Activated T-cell treated with anti-CD3 and anti-CD28 coated beads, Interleukin-2, amount 50 U/mL, for 4 hours (primary cell): ENCODE measurements at places on chromosomes 7 and 10. TPM values are rescaled to one million over a fixed set of nuclear protein-coding genes. Genes with fewer than 3 reads are reported as not detected.

- DNase-seq = no peak
These were observed 124.5 kb downstream of the CXCL12 start for GRCh38 chr10:44260286-44260928.

DNA sequence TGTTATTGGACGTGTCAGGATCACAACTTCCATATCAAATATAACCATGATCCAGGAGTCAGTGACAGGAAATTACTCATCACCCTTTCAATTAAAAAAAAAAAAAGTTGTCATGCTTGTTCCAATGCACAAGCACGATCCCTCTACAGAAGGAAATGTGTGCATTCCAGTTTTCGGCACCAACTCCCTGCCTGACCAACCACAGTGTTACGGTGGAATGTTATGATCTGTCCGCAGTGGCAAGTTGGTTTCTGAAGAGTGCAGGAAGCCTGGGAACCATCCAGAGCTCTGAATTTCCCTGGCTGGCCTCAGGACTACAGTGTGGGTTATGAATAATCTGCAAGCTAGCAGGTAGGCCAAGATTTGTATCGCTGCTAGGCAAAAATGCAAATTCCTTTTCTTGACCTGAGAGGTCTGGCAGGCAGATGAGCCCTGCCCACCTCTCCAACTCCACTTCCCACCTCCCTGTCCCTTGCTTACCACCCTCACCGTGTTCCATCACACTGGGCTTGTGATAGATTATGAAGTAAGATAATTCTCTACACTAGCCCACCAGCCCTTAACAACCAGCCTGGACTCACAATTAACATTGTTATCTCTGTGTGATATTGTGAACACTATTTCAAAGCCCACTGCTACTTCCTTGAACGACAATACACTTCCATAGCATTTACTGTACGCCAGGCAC, 20.4 kb downstream of the FRMPD2 start:
- DNase-seq = no peak

GRCh38 chr10:123390874-123391273, 236.7 kb downstream of the BUB3 start:
- DNase-seq = no peak

Gene HYAL4
- not detected for total RNA-seq

DNA sequence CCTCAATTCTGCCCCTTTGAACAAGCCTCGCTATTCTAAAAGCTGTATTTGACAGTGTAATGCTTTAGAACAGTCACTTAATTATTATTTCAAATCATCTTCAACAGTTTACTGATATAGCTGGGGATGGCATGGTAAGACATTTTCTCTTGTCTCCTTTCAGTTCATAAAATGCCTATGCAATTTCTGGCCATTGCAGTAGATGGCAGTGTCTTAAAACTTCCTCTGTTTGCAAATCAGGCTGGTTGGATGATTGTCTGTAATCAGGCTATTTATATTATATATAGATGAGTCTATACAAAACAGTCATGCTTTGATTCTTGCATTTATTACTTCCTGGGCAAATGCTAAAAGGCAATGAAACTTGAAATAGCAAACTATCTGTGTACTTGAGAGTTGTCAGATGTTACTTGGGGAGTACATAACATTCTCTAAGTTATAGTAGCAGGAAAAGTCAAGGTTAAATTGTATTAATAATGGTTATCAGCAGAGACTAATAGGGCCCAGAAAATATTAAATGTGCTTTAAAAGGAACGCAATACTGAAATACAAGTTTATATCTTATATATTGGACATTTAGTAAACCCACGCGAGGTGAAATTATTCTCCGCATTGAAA, 55.5 kb upstream of the LHFPL3 start:
- DNase-seq = no peak

- DNase-seq = no peak
These were observed 15.1 kb upstream of the RET start for GRCh38 chr10:43061760-43062159.

GRCh38 chr7:143460271-143460979, 17.2 kb downstream of the TAS2R60 start:
- DNase-seq = no peak

- DNase-seq = no peak
These were observed 310.2 kb downstream of the TNS3 start for GRCh38 chr7:47271749-47272148.

DNA sequence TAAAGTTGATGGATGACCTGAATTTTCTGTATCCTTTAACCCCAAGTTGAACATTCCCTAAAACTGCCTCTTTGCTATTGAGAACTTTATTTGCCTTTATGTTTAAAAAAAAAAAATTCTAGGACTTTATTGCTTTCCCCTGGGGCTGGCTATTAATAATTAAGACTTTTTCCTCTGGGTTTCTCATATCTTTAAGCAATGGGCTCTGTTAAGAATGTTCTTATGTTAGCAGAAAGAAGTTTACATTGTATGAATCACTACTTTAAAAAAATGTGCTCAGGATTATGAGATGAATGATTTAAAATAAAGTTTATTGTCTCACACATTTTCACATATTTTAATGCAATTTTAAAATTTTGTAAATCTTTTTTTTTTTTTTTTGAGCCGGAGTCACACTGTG, 19.5 kb downstream of the TAX1BP1 start:
- no peak for DNase-seq

Gene GDF10
- total RNA-seq = 0.43 TPM

Gene SPDYE8
- not detected for total RNA-seq

- no peak for DNase-seq
These were observed 436.0 kb downstream of the PAXIP1 start for GRCh38 chr7:154566877-154567276.

DNA sequence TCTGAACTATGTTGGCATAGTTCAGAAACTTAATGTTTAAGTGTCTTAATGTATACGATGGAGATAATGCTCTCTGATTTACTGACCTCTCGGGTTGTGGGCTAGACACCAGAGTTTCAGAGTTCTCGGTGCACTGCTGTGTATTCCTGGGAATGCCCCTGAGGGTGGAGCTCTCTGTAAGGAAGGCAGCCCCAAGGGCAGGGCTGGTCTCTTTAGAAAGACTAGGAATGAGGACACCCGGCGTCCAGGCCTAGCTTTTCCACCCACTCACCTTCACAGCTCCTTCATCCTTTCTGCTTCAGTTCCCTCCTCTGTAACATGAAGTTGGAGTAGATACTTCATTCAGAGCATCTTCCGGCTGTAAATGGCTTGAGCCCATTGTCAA, 536.6 kb upstream of the GALNT17 start:
- no peak for DNase-seq

DNA sequence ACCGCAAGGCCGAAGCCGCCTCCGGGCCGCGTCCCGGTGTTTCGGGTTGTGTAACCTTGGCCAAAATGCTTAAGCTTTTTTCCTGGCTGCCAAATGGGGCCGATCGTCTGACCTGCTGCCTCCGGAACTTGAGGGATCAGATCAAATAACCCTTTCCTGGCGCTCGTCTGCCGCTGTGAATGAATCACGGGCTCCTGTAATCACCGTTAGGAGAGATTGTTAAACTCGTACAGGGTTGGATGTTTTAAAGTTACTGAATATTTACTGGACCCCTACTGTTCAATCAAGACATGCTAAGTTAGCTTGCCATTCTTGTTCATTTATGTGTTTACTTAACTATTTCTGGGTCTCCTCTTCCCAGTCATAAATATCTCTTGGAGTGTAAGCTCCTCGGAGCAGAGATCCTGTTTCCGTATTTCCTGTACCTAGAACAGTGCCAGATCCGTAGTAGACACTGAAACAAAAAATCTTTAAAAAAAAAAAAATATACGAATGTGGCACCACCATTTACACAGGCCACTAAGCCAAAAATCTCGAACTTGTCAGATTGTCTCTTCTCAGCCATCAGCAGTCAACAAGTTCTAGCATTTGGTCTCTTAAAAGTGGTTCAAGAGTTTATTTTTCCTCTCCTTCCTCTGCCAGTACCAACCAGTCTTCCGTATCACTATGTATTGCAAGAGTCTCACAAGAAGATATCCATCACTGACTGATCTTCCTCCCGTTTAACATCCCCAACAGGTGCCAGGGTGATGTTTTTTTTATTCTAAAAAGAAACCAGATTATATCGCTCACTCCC, 650 bp upstream of the TM9SF3 start:
- DNase-seq = peak; percentile 54

Gene GCC1
- total RNA-seq = 19.1 TPM

GRCh38 chr7:102415685-102416225, 17.6 kb upstream of the ORAI2 start:
- DNase-seq = peak; percentile 28

Gene MEOX2
- total RNA-seq = not detected

DNA sequence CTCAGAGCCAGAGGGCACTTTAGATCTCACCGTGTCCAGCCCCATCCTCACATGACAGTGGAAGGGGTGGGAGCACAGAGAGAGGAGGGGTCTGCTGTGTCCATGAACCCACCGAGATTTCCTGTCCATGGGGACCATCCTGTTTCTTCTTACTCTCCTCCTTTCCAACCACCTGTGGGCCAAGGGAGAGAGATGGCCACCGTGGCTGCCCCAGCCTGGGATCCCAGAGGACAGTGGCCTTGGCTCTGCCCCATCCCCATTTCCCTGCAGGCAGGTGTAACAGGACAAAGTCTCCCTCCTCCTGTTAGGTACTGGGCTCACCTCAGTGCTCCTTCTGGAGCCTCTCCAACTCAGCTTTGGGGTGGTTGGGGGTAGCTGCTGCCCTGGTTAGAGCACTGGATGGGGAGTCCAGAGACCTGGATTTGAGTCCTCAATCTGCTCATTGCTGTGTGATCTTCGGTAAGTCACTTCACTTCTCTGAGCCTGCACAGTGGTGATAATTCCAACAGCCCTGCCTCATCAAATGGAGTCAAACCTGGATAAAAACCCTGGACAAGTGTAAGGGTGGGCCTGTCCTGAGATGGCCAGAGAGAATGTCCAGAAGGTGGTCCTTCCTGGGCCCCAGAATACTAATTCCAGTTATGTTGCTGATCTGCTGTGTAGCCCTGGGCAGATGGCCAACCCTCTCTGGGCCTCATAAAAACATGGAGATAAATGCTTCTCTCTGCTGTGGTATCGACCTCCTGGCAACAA, 17.8 kb upstream of the PCBD1 start:
- no peak for DNase-seq

DNA sequence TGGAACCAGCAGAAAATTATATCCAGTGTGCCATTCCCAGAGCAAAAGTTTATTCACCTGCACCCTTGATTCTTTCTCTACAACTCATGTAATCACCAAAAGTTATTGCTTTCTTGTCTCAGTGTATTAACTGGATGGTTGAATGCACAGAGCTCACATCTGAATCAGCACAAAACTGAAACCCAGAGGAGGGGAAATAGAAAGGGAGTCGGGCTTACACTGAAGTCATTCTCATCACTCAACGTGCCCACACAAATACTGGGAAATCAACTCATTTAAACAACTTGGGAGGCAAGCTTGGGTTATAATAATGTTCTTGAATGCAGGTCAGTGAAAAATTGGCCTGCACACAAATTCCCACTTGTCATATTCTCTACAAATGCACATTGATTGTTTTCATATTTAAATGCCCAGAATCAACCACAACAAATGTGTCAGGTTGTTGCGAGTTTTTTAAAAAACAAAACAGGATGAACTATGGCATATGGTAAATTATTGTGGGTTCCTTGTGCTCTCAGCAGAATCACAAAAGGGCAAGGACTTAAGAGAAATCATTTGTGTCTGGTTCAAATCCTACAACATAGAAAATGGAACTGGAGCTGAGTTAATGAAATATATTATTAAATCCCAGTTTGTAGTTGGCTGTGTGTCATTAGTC, 125.9 kb upstream of the NOBOX start:
- DNase-seq = no peak

DNA sequence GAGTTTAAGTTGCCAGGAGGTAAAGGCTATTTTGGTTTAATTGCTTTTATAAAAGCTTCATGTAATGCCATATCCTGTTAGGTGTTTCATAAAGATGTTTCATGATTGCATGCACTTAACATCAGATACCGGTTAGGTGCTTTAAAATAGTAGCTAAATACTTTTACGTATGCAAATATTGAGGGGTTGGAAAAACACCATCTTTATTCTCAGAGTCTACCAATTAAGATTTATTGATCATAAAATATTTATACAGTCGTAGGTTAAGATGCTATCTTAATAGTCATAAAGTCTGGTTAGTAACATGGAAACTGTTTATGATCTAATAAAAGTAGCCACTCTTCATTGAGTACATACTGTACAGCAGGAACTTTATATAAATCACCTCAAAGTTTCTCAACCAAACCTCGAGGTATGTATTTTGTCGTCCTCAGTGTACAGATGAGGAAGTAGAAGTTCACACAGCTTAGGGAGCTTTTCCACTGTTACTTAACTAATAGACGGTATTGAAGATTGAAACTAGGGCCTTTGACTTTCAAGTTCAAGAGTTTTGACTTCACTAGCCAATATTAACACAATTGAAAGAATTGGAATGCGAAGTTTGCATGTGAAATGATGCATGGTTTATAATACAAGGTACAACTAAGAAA, 897.1 kb downstream of the GATA3 start:
- DNase-seq = no peak

Gene CYP17A1
- total RNA-seq = 1.9 TPM

DNA sequence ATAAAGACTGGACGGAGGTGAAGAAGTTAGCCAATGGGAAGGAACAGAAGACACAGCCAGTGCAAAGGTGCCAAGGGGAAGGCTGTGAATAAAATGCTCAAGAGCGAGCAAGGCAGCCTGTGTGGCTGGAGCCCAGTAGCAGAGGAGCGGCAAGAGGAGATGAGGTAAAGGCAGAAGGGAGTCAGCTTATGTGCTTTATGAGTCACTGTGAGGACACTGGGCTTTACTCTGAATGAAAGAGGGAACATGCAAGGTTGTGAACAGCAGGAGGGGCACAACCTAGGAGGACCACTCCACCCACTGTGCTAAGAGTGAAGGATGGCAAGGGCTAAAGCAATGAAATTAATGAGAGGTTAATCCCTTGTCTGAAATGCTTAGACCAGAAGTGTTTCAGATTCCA, 129.0 kb upstream of the ODAD2 start:
- DNase-seq = no peak

Gene GPR15LG
- total RNA-seq = not detected

Gene SIRT1
- total RNA-seq = 15.2 TPM

Gene CPA2
- 1.5 TPM for total RNA-seq

DNA sequence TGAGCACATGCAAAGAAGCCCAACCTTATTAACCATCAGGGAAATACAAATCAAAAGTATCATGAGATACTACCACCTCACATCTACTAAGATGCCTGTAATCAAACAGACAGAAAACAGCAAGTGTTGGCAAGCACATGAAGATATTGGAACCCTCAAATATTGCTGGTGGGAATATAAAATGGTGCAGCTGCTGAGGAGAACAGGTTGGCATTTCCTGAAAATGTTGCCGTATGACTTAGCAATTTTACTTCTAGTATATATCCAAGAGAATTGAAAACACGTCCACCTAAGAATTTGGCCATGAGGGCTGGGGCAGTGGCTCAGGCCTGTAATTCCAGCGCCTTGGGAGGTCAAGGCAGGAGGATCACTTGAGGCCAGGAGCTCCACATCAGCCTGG, 39.4 kb upstream of the TNRC18 start:
- DNase-seq = no peak
